Mammary epithelial cell (primary cell): ENCODE measurements at places on chromosomes 2 and 18.

DNA sequence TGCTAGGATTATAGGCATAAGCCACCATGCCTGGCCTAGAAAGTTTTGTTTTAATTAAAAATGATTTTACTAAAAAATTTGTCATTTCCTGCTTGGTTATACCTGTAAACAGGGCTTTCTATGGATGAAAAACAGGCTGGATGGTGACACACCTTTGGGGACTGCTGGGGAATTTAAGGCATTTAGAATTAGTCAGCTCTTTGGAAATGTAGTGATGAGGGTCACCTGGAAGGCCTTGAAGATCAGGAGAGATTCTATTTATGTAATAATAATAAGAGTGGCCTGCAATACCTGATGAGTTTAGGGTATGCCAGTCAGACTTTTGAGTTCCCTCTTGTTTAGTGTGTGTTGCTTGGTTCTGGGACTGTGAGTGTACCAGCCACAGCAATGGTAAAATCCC lies 51.1 kb downstream of the RALBP1 start:
- peak; percentile 57 for DNase-seq

- DNase-seq = peak; percentile 36
Observed at GRCh38 chr2:102620332-102620731, 979 bp downstream of the SLC9A2 start.

DNA sequence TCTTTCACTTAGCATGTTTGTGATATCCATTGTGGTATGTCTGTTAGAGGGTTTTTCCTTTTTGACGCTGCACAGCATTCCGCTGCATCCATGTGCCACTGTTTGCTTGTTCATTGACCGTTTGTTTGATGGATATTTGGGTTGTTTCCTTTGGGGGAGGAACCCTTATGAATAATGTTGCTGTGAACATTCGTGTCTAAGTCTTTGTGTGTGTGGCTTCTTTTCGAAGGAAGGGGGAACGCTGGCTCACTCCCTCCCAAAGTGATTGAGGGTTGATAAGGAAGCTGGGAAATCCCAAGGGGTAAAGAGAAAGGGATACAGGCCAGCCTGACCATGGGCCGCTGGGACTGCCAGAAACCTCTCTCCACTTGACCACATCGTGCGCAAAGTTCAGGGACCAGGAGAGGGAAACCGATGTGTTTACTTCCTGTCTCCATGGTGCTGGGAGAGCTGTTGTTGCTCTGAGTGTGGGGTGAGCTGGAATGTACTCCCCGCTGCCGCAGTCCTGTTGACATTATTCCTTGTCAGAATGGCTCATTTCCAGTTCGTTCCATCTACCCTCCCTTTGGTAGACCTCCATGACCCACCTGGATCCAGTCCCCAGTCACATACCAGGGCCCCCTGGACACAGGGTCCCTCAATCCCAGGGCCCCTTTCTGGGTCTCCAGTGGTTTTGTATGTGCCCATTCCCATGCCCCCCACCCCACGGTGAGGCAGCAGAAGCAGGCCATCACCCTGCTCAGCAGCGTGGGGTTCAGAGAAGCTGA lies 39.6 kb downstream of the HS1BP3 start:
- no peak for DNase-seq

DNA sequence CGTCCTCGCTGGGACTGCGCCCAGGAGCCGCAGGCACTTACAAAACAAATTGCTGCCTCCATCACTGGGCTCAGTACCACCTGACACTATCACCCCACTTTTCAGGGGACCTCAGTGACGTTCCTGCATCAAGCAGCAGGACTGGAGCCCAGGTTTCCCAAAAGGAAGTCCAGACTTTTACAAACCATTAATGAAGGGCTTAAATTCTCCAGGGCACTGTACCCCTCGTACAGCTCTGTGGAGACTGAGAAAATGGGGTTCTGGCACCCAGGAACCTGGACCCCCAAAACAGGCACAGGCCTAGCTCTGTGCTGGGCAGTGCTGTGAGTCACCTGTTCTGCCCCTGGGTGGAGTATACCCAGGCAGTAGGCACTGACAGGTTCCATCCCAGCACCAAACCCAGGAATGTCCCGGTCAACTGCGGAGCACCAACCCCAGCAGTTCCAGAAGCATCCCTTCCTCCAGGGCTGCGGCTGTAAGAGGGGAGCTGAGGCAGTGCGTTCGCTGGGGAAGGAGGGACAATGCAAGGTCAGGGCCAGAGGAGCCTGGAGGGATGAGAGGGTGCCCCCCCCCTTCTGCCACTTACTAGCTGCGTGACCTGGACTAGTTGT lies 24.6 kb upstream of the NOTO start:
- DNase-seq = no peak

DNA sequence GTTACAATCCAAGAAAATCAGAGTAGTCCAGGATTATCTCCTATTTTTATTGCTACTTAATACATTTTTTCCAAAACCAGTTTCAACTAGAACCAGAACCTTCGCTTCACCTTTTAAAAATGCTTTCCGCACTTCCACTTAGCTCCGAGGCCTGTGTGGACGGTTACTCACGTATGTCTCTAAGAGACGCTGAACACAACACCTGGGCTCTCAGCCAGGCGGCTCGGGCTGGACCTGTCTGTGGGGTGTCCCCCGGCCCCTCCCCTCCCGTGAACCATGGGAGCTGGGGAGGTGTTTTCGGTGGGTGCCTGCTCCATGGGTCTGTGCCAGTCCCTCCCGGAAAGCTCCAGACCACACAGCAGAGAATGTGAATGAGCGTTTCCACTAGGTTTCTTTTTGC lies 223.8 kb downstream of the GLI2 start:
- peak; percentile 70 for DNase-seq

DNA sequence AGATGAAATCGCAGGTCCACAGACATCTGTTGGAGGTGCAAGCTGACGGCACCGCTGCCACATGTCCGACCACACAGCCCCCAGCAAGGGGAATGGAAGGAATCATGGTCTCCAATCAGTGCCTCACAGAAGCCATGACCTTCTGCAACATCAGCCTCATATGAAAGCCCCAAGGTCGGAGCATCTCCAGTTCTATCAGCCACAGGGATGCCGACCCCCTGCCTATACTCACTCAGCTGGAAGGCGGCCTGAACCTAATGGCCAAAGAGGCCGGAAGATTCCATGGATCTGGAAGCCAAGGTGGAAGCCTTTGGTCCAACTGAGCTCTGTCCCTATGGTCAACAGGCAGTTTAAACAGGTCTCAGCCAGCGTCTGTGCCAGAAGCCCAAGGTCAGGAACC lies 278.8 kb downstream of the TNS1 start:
- no peak for DNase-seq

DNA sequence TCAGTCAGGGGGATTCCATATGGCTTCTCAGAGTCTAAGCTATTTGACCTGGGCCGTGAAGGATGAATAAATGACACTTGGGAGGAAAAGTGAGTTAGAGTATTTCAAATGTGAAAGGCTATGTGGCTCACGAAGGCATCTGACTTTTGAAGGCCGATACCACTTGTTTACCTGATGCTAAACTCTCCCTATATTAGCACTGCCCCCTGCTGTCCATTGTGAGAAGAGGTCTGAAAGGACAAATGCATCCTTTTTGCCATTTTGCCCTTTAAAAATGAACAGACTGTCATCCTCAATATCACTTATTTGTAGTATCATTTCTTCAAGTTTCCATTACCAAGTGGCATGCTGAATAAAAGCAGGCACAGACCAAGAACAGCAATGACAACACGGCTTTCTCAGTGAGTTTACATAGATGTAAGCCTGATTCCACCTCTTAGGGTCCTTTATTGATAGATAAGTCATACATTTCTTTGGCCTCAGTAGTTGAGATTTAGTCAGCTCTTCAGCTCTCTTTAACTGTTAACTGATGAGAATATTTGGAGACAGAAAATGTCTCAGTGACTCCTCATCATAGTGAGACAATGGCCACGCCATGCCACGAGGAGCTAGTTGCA lies 40.1 kb downstream of the DOCK10 start:
- peak; percentile 61 for DNase-seq

- peak; percentile 67 for DNase-seq
Observed at GRCh38 chr2:147416099-147416498, 428.7 kb upstream of the ACVR2A start.

GRCh38 chr2:201631041-201631440 lies 12.3 kb downstream of the TMEM237 start:
- DNase-seq = no peak

DNA sequence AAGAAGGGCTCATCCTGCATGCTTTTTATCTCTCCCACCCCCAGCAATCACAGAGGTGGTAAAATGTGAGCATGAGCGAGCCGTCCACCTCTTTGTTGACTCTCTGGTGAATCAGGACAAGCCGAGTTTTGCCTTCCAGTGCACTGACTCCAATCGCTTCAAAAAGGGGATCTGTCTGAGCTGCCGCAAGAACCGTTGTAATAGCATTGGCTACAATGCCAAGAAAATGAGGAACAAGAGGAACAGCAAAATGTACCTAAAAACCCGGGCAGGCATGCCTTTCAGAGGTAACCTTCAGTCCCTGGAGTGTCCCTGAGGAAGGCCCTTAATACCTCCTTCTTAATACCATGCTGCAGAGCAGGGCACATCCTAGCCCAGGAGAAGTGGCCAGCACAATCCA lies 19.5 kb downstream of the LIPG start:
- no peak for DNase-seq

- peak; percentile 42 for DNase-seq
Observed at GRCh38 chr2:40416486-40416885, 35.4 kb downstream of the SLC8A1 start.

DNA sequence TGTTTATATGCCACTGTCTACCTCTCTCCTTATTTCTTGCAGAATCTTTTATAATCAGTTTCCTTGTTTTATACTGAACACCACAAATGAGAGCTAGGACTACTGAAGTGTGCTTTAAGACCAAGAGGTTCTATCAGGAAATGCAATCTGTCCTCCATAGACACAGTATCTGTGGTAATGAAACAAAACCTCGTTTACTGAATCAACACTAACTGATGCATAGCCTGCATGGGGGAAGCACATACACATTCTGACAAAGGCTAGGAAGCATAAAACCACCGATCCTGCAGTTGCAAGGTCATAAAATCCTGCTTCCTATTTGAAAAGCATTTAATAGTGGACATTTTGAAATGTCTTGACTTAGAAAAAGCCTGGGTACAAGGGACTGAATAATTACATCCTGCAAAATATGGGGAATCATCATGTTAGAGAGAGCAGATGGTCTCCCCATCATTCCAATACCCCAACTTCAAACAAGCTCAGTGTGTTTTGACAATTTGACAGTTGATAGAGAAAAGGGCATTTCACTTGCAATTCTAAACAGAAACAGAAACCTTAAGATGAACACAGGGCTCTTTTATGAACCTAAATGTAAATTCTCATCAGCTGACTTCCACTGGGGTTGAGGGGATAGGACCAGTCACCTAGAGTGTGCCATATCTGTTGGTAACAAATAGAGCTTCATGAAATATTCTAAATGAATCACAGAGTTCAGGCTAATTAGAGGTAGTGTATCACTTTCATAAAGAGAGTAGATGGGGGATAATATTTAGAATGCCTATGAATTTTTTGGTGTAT lies 1845.6 kb upstream of the PIK3C3 start:
- no peak for DNase-seq

DNA sequence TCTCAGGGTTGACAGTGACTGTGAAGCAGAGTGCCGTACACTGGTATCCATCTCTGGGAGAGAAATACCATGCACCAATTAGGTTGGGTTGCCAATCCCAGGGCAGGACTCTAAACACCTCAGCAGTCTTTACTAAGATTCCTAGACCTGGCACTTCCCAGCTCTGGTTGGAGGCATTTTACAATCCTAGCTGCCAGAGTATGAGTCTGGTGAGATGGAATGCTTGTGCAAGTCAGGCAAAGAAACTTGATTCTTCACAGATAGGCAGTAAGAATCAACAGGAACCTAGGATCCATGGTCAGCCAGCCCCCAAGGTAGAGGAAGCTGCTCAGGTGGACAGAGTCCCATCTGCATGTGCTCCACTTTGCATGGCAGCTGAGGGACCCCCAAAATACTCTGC lies 6.0 kb upstream of the UGT1A5 start:
- DNase-seq = peak; percentile 62

GRCh38 chr2:160610041-160610440 lies 116.4 kb upstream of the RBMS1 start:
- DNase-seq = no peak

DNA sequence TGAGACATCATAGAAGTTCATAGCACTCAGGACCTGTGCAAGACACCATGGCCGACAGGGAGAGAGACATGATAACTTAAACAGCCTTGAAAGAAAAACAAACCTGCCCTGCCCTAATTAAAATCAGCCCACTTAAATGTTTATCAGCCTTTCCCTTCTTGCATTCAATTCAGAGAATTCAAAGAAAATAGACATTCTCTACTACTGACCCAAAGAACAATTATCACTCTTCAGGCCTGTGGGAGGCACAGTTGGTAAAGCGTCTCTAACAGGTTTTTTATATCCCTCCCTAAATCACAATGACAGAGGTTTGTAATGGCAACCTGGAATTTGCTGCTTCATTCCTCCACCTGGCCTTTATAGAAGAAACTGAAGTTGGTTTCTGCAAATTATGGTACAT lies 1.7 kb downstream of the CDK15 start:
- DNase-seq = no peak

DNA sequence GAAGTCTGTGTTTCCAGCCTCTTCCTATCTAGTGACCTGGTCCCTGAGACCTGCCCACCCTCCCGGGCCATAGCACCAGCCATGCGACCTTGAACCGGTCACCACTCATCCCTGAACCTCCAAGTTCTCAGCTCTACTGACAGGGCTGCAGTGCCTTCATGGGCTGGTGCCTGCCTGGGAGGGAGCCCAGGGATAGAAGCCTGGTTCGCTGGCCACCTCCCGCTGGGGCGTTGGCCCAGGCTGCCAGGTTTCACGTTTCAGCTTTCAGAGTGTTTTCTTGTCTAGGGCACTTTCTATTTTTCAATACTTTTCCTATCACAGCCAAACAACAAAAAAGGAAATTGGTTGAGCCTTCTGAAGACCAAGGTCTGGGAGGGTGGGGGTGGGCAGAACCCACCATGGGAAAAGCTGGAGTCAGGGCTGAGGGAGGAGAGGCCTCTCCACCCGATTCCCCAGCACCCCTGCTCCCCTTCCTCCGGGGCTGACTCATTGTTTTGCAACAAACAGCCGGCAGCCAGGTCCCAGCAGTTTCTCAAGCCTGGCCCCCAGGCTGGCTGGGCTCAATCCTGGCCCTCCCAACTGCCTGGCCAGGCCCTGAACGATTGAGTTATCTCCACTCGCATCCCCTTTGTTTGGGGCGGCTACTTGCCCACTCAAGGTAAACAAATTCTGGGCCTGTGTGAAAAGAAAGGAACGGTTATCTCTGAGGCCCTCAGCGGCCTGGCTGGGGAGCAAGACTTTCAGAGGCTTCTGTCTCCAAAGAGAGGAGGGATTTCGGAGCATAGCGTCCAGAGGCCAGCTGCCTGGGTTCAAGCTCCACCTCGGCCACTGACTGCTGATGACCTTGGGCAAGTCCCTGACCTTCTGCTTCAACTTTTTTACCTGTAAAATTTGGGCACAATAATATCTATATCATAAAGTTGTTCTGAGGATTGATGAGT lies 47.5 kb downstream of the ZFP36L2 start:
- DNase-seq = peak; percentile 80

GRCh38 chr2:239870863-239871262 lies 154.3 kb downstream of the NDUFA10 start:
- DNase-seq = no peak

DNA sequence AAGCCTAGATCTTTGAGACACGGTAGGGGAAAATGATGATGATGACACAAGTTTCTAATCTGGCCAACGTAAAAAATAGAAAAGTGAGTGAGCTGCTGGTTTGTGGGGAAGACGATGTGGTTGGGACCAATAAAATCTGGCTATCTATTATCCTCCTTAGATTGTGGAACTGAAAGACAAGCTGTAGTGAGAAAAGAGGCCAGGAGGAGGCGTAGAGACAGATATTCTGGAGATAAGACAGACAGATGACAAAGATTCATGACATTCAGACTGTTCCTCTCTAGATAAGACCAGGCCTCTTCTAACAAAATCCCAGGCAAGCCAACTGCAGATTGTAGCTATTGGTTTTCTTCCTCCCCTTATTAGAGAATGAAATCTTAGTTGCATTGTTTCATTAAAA lies 376.3 kb upstream of the UBE2E3 start:
- DNase-seq = peak; percentile 8
